ENCODE measurements at places on chromosomes 6 and 20.

DNA sequence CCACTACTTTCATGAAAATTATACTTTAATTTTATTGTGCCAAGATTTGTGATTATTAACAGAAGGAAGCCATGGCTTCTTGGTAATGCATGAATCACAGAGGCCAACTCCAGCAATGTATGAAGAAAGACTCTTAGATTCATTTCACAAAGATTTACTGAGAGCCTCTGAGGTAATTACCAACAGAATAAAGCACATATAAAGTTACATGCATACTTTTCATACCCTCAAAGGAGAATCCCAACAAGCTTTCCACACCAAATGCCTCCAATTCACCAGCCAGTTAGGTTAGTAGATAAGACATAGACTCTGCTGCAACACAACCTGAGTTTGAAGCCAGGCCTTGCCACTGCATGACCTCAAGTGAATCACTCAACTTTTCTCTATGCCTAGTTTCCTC is 41.9 kb downstream of the HBS1L start:
- no peak for DNase-seq

DNA sequence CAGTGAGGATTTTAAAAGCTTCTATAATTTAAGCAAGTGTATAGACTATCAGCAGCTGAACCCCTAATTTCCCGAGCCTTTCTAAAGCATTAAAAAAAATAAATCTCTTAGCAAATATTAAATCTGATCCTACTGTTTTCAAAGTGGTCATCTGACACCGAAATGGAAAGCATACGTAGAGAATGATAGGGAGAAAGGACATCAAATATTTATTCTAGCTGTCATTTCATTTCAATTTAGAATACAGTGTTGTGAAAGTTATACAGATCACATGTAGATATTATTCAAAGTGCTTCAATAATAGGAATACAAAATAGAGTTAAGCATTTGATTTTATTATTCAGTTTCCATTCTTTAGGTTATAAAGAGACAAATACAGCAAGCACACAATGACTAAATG is 61.9 kb upstream of the PKIB start:
- no peak for DNase-seq

- no peak for DNase-seq
Observed at GRCh38 chr6:23977706-23978105, 148.3 kb upstream of the NRSN1 start.

DNA sequence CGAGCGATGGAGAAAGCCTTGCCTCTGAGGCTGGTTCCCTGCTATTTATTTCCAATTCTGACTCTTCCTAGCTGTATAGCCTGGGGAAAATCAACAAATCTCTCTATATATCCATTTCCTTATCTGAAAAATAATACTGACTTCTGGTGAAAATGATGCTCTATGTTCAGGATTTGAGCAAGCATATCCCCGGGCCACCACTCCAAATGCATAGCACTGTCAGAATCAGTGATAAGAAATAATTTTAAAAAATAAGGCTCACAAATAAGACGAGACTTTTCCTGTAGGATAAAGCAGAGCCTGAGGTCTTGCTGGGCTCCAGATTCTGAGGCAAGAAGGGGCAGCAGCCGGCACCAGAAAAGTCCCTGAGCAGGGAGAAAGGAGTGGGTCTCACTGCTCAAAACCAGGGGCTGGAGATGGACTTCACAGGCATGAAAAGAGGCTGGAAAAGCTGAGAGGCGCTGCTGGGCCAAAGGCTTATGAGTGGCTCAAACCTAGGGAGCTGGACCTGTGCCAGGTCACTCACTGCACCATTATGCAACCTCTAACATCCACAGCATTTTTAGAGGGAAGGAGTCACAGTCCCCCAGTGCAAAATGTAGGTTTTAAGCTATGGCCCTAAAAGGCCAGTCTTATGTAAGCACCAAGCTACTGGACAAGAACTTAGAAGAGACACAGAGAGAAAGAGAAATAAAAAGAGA is 48.1 kb upstream of the SLC17A4 start:
- DNase-seq, result no peak

DNA sequence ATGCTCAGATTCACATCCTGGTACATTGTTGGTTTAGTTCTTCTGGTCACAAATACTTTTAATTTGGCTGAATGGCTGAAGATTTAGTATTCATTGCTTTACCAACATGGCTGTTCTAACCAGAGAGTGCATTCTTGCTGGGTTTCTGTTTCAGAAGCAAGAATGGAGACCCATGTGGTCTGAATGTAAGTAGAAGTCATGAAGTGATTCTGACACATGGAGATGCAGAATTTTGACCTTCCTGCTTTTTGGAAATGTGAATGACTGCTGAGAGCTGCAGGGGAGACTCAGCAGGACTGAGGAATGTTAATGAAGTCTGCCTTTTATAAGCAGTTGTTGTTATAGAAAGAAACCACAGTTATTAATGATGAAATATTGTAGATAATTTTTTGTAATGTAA is 576.1 kb upstream of the MARCKS start:
- DNase-seq, result no peak

DNA sequence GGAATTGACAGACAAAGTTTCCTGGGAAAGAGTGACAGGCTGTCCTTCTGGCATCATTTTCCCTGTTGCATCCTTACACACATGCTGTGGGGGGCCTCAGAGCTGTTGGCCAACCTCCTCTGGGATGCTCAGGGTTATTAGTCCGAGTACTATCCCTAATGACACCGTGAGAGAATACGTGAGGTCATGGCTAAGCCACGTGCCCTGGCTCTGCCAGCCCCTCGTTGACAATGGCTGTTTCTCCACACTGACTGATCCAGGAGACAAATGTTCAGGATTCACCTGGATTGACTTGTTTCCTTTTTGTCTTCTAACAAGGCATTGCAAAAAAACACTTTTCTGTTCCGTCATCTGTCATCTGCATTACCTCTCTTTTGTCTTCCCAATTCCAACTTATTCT is 604.6 kb downstream of the TFAP2A start:
- DNase-seq, result no peak

- DNase-seq, result no peak
Observed at GRCh38 chr20:17882065-17882833, 86.3 kb downstream of the SNX5 start.

DNA sequence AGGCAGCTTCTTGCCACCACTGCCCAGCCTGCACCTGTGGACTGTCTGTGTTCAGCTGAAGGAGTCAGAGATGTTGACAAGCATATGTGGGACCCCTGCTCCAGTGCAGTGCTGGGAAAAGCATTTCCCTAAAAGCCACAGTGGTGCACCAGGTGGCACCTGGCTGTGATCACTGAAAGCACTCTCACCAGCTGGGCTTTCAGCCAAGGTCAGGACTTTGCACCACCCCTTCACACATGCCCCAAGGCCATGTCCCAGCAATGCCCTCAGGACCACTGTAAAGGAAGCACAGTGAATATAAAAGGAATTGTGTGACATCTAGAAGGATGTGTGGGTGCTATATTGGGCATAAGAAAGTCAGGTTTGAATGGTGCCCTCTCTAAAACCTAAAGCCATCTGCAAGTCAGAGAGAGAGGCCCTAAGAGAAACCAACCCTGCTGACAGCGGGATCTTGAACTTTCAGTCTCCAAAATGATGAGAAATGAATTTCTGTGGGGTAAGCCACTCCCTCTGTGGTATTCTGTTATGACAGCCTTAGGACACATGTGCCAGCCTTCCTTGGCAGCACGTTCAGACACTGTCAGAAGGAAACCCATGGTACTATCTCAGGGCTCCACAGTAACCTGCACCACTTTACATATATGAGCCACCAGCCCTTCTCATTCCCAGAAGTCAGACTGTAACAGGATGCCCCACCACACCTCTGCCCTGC is 30.7 kb downstream of the CBLN4 start:
- no peak for DNase-seq

- DNase-seq, result no peak
Observed at GRCh38 chr20:16475225-16475624, 98.0 kb downstream of the KIF16B start.

DNA sequence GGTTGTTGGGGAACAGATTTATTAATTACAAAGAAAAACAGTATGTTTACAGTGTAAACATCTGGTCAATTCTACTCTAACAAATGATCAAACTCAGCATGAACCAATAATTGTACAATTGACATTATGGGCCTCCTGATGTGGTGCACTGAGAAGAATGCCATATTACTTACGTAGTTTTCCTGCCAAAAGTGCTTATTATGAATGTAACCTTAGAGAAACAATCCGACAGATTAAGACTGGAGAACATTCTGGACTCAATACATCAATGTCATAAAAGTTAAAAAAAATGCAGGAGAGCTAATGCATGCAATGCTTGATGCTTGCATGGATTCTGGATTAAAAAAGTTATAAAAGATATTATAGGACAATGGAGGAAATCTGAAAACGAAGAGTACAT is 69.0 kb downstream of the LYRM4 start:
- no peak for DNase-seq

DNA sequence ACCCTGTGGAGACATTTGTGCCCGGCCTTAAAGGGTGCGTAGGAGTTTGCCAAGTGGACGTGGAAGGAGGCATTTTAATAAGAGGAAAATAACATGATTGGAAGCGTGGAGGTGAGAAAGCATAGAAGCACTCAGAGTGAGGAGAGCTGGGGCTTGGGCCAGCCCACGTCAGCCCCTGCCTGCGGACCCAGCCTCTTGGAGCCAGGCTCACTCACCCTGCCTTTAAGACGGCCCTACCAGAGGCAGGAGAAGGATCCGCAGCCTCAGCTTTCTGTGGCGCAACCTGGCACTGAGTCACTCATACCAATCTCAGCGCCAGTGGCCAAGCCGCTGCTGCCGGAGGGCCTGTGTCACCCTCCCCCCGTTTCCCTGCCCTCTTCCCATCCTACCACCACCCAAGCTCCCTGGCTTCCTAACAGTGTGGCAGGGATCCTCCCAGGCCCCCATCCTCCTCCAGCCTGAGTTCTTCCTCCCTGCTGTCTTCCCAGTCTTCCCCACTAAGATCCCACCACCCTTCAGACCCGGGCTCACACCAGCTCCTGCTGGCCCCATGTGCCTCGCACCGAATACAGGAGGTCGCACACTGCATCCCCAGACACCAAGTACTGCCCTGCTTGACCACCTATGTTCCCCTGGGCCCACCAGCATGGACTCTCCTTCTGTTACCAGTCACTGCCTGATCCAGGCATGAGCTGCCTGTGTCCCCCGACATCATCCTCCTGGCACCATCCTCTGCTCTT is 285.2 kb downstream of the UST start:
- DNase-seq, result peak; percentile 25

All from hematopoietic multipotent progenitor cell treated with erythropoietin and hydrocortisone succinate and interleukin-3 and kit ligand, for 4 days (in vitro differentiated cells).